ENCODE measurements at places on chromosomes 6 and 20. TPM values are rescaled to one million over a fixed set of nuclear protein-coding genes. Genes with fewer than 3 reads are reported as not detected.
A peak's percentile ranks its signal among the peaks of the same experiment; 100 is the strongest.

Gene NOTCH4
- total RNA-seq: 24.3 TPM

DNA sequence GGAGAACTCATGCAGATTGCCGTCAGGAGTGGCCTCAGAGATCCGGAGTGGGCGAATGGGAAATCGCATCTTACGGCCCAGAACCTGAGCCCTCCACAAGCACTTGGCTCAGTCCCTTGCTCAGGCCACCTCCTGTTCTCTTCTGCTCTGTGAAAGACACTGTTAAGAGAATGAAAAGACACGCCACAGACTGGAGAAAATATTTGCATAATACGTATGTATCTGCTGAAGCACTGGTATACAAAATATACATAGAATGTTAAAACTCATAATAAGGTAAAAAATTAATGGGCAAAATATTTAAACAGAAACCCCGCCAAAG is 838 bp upstream of the POM121L2 start:
- H3K27ac ChIP-seq: no peak overlapping the region
- H3K27me3 ChIP-seq: peaks cover 97% of the 10 kb centered on the region
- no peaks in the 10 kb centered on the region for H3K36me3 ChIP-seq

DNA sequence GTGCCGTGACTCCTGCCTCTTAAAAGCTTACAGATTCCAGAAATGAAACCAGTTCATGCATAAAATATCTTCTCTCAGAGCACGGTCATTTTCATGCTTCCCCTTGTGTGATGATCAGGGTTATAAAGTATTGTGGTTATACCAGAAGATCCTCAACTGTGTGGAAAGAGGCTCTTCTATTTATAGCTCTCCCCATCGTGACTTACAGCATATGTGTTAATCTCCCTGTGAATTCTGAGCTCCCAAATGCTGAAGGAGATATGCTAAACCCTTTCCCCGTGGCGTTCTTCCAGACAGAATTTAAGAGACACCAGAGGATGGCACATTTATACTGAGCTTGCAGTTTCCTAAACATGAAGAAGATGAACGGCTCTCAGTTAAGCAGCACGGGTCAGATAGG is 158.8 kb downstream of the CDH26 start:
- no peak for DNase-seq
- no peak overlapping the region for H3K4me3 ChIP-seq
- H3K36me3 ChIP-seq: no peaks in the 10 kb centered on the region
- peaks cover 6% of the 10 kb centered on the region for H3K27me3 ChIP-seq
- H3K4me1 ChIP-seq: no peaks in the 10 kb centered on the region
- H3K27ac ChIP-seq: no peak overlapping the region

Gene SPATS1
- not detected for total RNA-seq

GRCh38 chr6:128365520-128366160 is 154.8 kb downstream of the PTPRK start:
- peak; percentile 25 for DNase-seq
- H3K4me3 ChIP-seq: no peak overlapping the region
- H3K36me3 ChIP-seq: no peaks in the 10 kb centered on the region

Gene ATRN
- 12.0 TPM for total RNA-seq

Gene IYD
- 16.7 TPM for total RNA-seq

- no peaks in the 10 kb centered on the region for H3K4me1 ChIP-seq
- no peak overlapping the region for H3K4me3 ChIP-seq
- H3K36me3 ChIP-seq: no peaks in the 10 kb centered on the region
- H3K27me3 ChIP-seq: no peaks in the 10 kb centered on the region
- no peak for DNase-seq
Measured at GRCh38 chr6:140051521-140052512, 677.4 kb upstream of the CITED2 start.

DNA sequence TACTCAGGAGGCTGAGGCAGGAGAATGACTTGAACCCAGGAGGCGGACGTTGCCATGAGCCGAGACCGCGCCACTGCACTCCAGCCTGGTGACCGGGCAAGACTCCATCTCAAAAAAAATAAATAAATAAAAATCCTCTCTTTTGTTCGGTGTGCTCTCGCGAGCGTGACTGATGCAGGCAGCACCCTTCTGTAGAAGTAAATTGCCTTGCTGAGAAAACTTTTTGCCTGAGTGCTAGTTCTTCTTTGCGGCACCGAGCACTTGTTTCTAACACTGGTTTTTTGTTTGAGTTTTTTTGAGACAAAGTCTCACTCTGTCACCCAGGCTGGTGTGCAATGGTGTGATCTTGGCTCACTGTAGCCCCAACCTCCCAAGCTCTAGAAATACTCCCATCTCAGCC is 30.5 kb downstream of the PLN start:
- H3K27ac ChIP-seq: no peak overlapping the region
- no peak overlapping the region for H3K4me3 ChIP-seq
- H3K27me3 ChIP-seq: no peaks in the 10 kb centered on the region
- no peak for DNase-seq

Gene VGLL2
- not detected for total RNA-seq

DNA sequence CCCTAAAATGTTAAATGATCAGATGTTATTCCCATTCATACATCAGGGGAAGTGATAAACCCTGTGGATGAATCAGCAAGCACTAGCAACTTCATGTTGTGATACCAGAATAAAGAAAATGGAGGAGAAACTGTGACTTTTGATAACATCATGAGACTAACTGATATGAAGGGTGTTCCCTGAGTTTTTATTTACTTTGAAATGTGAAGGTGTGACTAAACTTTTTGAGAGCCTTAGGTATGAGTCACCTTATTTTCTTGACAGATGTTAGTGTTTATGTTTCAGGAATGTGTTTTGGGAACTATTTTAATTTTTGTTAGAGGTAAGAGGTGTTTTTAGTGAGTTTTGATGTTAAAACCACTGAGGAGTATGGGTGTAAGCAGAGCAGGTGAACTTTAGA is 4.4 kb downstream of the PARD6B start:
- no peak overlapping the region for H3K27ac ChIP-seq
- DNase-seq: no peak
- H3K36me3 ChIP-seq: no peaks in the 10 kb centered on the region
- peaks cover 34% of the 10 kb centered on the region for H3K4me1 ChIP-seq

DNA sequence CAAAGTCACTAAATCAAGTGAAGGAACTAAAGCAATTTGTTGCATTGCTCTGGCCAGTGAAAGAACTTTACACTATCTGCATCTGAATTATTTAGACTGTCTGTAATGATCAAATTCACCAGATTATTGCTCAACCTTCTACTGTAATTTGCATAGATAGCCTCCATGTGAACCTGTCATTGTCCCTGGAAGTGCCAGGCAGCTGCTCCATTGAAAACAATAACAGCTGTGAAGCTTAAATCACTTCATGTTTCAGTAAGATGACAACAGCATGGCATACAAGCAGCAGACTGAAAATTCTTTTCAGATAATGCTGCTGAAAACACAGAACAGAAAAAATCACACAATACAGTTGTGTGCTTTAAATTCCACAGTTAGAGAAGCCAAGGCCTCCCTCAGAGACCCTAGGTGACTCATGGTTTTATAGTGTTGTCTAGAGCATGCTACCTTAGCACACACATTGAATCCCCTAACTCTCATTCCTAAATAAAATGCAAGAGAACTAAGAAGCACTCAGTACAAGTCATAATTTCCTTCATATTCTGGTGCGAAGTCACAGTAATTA is 248.9 kb downstream of the TPBG start:
- H3K4me3 ChIP-seq: no peak overlapping the region
- no peaks in the 10 kb centered on the region for H3K4me1 ChIP-seq
- H3K27me3 ChIP-seq: no peaks in the 10 kb centered on the region
- H3K36me3 ChIP-seq: no peaks in the 10 kb centered on the region
- DNase-seq: no peak
- H3K27ac ChIP-seq: no peak overlapping the region

- no peaks in the 10 kb centered on the region for H3K27me3 ChIP-seq
- no peaks in the 10 kb centered on the region for H3K36me3 ChIP-seq
- H3K4me3 ChIP-seq: no peak overlapping the region
- H3K27ac ChIP-seq: no peak overlapping the region
- no peaks in the 10 kb centered on the region for H3K4me1 ChIP-seq
Measured at GRCh38 chr6:45369870-45370269, 7.9 kb downstream of the SUPT3H start.

DNA sequence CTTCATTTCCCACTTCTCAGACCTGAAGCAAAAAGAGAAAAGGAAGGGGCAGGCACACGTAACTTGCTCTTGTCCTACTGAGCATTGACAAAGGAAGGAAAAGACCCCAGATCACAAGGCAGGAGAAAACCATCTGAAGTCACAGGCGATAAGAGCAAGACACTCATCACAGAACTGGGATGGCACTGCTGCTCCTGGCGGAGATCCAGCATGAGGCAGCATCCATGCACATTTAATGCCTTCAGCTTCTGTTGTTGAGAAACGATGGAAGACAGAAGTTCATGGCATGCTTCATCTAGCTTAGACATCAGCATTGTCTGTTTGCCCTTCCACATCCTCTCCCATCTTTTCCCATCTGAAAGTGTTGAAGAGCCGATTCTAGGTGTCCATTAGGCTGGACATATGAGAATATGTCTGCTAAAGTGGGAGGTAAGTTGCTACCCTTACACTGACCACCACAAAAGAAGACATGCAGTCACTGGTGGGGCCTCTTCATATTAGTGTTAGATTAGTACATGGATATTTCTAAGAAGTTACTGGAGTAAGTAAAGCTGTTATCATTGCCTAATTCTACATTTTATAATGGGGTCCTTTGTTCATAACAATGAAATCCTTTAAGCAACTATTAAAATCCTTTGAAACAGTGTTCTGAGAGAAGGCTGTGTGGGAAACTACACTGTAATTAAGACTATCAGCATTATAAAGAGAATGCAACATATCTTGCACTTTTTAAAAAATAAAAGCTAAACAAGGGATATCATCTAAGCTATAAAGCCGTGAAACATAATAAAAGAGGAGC is 618.5 kb downstream of the C6orf118 start:
- H3K27ac ChIP-seq: no peak overlapping the region
- no peak overlapping the region for H3K4me3 ChIP-seq
- no peak for DNase-seq
- H3K4me1 ChIP-seq: no peaks in the 10 kb centered on the region
- H3K27me3 ChIP-seq: no peaks in the 10 kb centered on the region

Gene LPA
- 0.55 TPM for total RNA-seq

GRCh38 chr6:157982102-157982562 is 469 bp downstream of the SYNJ2 start:
- peak overlapping the region; percentile 94 for H3K27ac ChIP-seq
- no peaks in the 10 kb centered on the region for H3K36me3 ChIP-seq
- no peaks in the 10 kb centered on the region for H3K27me3 ChIP-seq
- peaks cover 10% of the 10 kb centered on the region for H3K4me1 ChIP-seq
- H3K4me3 ChIP-seq: peak overlapping the region; percentile 83

DNA sequence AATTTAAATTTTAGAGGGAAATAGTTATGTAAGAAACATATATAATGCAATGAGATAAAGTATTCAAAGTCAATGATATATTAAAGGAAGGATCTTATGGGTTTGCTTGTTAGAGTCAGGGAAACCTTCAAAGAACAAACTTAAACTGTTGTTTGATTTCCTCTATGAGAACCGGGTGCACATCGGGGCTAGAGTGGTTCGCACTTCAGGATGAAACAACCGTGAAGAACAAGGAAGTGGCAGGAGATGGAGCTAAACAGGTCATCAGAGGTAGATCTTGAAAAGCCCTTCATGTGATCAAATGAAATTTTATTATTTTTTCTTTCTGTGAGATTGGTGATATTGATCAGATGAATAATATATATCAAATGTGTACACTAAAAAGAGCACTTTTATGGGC is 951.9 kb upstream of the FLRT3 start:
- no peaks in the 10 kb centered on the region for H3K36me3 ChIP-seq
- H3K27me3 ChIP-seq: no peaks in the 10 kb centered on the region
- H3K27ac ChIP-seq: no peak overlapping the region
- no peaks in the 10 kb centered on the region for H3K4me1 ChIP-seq
- no peak for DNase-seq

GRCh38 chr20:17568972-17569521 is 828 bp upstream of the DSTN start:
- no peaks in the 10 kb centered on the region for H3K27me3 ChIP-seq
- peak overlapping the region; percentile 6 for H3K4me3 ChIP-seq
- no peaks in the 10 kb centered on the region for H3K36me3 ChIP-seq
- DNase-seq: peak; percentile 90
- H3K4me1 ChIP-seq: peaks cover 48% of the 10 kb centered on the region

DNA sequence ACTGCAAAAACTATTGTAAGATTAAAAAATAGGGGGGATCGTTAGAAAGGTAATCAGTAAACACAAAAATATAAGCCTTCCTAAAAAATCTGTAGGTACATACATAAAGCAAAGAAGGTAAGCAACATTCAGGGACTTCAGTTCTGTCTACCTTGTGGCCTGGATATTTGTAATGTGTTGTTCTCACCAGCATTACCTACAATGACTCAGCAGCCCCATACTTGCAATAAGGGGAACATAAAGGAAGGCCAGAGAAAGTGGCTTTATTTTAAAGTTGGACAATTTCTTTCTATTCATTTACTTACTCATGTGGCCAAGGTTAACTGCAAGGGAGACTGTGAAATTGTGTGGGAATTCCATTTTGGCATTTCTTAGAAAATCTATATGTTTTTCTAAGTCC is 277.2 kb upstream of the PREP start:
- H3K27me3 ChIP-seq: no peaks in the 10 kb centered on the region
- no peak overlapping the region for H3K4me3 ChIP-seq
- no peak overlapping the region for H3K27ac ChIP-seq
- DNase-seq: no peak
- no peaks in the 10 kb centered on the region for H3K36me3 ChIP-seq

GRCh38 chr6:75291331-75291730 is 6.7 kb upstream of the TMEM30A start:
- no peaks in the 10 kb centered on the region for H3K36me3 ChIP-seq
- H3K27ac ChIP-seq: no peak overlapping the region
- DNase-seq: no peak
- no peak overlapping the region for H3K4me3 ChIP-seq
- no peaks in the 10 kb centered on the region for H3K27me3 ChIP-seq
- no peaks in the 10 kb centered on the region for H3K4me1 ChIP-seq

- H3K27me3 ChIP-seq: no peaks in the 10 kb centered on the region
Measured at GRCh38 chr6:95094751-95095663, 482.3 kb upstream of the MANEA start.

GRCh38 chr6:160069050-160069454 is 52.6 kb upstream of the SLC22A1 start:
- H3K27me3 ChIP-seq: no peaks in the 10 kb centered on the region
- H3K4me1 ChIP-seq: no peaks in the 10 kb centered on the region
- peak; percentile 44 for DNase-seq
- H3K4me3 ChIP-seq: no peak overlapping the region

- no peaks in the 10 kb centered on the region for H3K27me3 ChIP-seq
- no peak overlapping the region for H3K4me3 ChIP-seq
Measured at GRCh38 chr6:57279013-57279412, 38.4 kb upstream of the PRIM2 start.

DNA sequence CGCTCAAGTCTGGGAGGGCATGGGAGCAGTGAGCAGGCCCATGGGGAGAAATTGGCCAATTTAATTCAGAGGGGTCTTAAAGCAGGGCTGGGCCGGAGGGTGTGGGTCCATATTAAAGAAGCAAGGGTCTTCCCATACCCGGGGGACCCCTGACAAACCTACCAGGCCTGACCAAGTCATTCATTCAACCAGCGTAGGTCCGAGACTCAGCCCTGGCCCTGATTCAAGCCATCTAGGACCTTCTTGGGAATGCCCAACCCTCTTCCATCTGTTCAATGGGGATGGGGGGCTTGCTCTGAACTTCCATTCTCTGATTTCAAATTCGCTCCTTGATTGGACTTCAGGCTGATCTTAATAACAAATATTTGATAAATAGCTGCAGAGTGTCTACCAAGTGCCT is 7.3 kb downstream of the ADIG start:
- DNase-seq: no peak
- no peak overlapping the region for H3K4me3 ChIP-seq
- no peaks in the 10 kb centered on the region for H3K36me3 ChIP-seq
- H3K27ac ChIP-seq: no peak overlapping the region
- peaks cover 10% of the 10 kb centered on the region for H3K27me3 ChIP-seq

Gene HMGA1
- total RNA-seq: 58.7 TPM

Gene KCNQ2
- 0.32 TPM for total RNA-seq

- no peak for DNase-seq
- no peaks in the 10 kb centered on the region for H3K36me3 ChIP-seq
- no peak overlapping the region for H3K4me3 ChIP-seq
- no peaks in the 10 kb centered on the region for H3K27me3 ChIP-seq
Measured at GRCh38 chr6:70225055-70225454, 77.8 kb downstream of the COL9A1 start.

All from transverse colon (tissue), 4 donors.